Esophagus mucosa (tissue), 1 donor: ENCODE measurements at places on chromosomes 4 and X.

GRCh38 chrX:78573630-78574029 is 85.5 kb downstream of the RTL3 start:
- ATAC-seq: no peak

DNA sequence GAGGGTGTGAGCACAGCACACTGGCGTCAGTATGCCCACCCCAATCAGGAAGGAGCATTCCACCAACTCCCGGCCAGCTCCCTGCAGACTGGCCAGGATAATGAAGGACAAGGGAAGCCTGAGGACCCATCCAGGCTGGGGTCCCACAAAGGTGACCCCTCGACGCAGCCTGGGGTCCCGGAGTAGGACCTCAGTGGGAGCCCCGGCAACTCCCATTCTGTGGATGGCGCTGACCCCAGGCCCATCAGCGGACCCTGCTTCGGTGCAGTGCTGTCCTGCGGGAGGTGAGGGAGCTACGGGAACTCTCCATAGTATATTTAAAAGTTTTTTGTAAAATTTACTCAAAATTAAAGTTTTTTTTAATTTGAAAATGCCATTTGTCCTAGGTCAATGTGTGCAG is 137.7 kb upstream of the NKX1-1 start:
- ATAC-seq: no peak

DNA sequence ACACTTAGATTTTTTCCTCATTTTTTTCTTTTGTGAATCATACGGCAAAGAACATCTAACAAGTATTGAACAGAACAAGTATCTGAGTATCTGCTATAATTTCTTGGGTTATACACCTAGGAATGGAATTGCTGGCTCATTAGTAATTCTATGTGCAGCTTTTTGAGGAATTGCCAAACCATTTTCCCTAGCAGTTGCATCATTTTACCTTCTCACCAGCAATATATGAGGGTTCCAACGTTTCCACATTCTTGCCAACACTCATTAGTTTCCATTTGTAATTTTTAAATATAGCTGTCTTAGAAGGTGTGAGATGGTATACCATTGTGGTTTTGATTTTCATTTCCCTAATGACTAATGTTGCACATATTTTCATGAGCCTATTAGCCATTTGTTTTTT is 41.1 kb upstream of the DCAF8L1 start:
- no peak for ATAC-seq

- ATAC-seq: no peak
Measured at GRCh38 chrX:138765051-138765450, 53.5 kb upstream of the FGF13 start.

DNA sequence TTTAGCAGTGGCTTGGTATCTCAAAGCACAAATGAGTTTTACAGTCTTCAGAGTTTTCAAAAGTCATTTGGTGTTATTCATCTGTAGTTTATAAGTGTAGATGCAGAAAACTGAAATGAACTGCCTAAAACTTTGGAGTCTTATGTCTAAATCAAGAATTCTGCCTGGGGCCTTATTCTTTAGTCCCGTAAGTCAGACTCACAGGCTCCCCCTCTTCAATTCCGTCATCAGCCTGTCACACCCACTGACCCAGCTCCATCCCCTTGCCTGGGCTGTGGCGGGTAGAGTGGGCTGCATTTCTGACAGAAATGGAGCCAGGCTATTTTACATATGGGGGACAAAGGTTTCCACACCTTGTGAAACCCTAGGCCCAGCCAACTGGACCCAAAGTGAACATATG is 44.3 kb downstream of the TSPAN5 start:
- ATAC-seq: no peak

DNA sequence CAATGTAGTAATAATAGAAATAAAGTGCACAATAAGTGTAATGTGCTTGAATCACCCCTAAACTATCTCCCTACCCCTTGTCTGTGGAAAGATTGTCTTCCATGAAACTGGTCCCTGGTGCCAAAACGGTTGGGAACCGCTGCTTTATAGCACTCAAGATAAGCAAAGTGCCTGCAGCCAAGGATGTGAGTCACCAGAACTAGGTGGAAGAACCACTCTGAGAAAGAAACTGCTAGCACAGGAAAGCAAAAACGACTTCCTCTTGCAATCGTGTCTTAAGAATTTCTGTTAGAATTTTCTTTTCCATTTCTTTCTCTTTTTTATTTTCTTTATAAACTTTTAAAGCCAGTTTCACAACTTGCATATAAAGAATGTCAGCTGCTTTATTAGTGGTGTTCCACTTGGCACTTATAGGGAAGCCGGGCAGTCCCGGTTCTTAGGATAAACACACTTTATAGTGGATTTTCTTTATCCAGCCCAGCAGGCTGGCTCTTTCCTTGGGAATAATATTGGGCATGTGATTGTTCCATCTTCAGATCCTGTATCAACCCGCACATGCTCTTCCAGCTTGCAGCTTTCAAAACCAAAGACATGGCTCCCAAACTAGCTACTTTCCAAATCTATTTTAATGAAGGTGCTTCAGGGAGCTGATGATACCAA is 32.3 kb upstream of the CXCL8 start:
- ATAC-seq: peak; percentile 54

- ATAC-seq: no peak
Measured at GRCh38 chr4:2771264-2771663, 15.1 kb upstream of the TNIP2 start.

GRCh38 chr4:170388255-170388654 is 298.5 kb upstream of the AADAT start:
- no peak for ATAC-seq

DNA sequence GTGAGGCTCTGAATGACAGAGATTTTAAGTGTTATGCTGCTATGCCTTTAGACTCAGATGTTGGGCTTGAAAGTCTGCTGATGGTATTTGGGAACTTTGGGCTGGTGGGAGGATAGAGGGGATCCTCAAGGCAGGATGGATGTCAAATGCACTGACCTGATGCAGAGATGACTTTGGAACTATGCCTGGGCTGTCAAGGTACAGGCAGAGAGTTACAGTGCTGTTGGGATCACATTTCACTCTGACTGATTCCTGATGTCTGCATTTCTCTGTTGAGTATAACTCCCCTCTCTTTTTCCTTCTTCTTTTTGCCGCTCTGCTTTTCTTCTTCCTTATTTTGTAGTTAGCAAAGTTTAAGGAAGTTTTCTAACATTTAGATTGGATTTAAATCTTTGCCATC is 271.8 kb upstream of the ARX start:
- ATAC-seq: no peak
